ENCODE measurements at places on chromosomes 5 and 9.

- no peak for DNase-seq
Observed at GRCh38 chr9:126146254-126147145, 180.1 kb upstream of the MVB12B start.

- no peak for DNase-seq
Observed at GRCh38 chr5:97163360-97163764, 19.7 kb downstream of the RIOK2 start.

DNA sequence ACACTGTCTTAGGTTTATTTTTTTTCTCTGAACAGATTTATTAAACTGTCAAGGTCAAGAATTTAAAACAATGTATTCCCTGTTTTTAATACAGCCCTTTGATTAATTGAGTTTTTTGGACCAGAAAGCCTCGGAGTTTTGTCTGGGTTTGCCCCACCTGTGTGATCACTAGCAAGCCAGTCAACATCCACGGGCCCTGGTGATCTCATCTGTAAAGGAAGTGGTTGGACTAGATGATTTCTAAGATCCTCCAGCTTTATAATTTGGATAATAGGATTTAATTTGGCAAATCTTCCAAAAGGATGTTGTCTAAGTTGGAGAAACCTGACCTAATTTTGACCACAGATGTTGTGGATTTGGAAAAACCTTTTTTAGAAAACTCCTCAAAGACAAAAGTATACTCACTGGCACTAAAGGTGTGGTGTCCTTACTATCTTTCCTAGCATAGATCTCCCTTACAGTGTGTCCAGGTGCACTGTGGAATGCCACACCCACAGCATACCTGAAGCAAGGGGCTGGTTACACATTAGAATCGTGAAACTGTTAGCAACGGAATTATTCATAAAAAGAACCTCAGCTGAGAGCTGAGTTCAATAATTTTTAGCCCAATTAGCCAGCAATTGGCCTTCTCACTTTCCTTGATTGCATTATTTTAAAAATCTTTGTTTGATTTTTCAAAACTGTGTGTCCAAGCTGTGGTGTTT is 195.6 kb upstream of the ELL2 start:
- no peak for DNase-seq

DNA sequence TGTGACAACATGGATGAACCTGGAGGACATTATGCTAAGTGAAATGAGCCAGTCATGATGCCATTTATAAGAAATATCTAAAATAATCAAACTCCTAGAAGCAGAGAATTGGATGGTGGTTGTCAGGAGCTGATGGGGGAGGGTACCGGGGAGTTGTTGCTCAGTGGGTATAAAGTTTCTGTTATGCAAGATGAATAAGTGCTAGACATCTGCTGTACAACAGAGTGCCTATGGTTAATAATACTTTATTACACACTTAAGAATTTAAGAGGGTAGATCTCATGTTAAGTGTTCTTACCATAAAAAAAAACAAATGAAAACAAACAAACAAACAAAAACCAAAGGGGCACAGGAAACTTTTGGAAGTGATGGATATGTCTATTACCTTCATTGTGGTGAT is 13.0 kb upstream of the CCDC69 start:
- no peak for DNase-seq

DNA sequence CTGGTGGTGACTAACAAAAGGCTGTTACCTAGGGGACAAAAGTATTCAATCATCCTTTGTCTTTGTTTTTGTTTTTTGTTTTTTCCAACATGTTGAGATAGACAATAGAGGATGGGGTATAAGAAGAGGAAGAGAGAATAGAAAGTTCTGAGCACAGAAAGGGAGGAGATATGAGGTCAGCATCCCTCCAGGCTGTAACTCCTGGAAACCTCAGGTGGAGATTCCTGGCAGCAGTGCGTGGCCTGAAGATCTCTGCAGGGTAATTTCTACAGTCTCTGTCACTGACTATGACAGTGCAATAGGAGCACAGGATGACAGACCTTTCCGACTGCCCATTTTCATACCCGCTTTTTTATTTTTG is 112.1 kb downstream of the ADRB2 start:
- no peak for DNase-seq

DNA sequence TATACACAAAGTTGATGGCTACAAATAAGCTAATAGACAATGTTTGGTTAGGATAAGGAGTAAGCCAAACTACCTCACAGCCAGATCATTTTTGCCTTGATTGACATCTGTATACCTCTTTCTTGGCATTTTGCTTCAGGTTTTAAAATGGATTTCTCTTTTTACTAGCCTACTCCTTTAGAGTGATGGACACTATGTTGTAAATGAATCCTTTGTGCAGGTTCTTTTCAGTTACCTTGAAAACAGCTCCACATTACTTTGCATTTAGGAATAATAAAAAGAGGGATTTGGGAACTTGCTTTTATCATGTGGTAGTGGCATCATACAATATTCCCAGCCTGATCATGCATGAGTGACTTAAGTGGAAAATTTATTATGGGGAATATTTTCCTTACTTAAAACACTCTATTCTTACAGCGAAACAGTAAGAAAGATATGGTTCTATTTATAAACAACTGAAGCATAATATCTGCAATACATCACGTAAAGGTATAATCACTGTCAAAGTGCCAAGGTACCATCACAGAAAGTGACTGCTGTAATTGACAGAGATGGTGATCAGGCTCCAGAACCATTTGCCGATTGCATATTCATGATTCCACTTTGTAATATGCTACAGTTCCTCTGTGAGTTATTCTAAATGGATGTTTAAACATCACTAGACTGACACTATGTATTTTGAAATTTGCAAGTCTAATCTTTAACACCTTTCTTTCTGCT is 327.0 kb downstream of the DMRTA1 start:
- DNase-seq, result no peak

DNA sequence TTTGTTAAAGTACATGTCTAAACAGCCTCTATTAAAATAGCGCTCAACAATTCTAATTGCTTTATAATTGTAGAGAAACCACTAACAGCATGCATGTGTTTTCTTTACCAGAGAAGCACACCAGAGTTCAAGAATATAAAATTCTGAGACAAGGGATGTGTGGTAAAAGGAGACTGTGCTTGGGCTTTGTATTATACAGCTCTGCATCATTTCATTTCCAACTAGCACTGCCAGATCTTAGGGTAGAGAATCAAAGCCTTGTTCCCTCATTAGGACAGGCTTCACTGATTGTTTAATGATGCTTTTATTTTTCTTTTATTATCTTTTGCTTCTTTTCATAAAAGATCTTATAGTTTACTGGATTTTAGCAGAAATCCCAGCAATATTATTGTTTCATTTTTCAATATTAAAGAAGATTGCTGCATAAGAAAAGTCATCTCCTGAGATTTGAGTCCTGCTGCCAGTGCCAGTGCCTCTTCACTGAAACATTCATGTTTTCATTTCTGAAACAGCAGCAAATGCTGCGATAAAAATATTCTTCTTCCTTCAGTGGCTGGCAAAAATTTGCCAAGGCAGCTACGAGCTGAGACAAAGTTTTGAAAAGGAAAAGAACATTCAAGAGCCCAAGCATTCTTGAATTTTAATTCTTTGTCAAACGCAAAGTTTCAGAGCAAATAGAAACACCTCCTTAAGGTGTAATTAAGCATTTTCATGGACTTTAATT is 491.0 kb upstream of the PIK3R1 start:
- no peak for DNase-seq

- no peak for DNase-seq
Observed at GRCh38 chr5:167939686-167940085, 351.8 kb upstream of the WWC1 start.

- no peak for DNase-seq
Observed at GRCh38 chr5:91562922-91563321, 179.8 kb upstream of the ARRDC3 start.

GRCh38 chr5:160852049-160852448 is at the start of gene ATP10B:
Gene ATP10B, minus strand, starts transcription at chr5:160852211. Its CDS starts 164,137 bp downstream, at chr5:160688074.
- no peak for DNase-seq

Data from femur (tissue), 1 donor.